Dorsolateral prefrontal cortex (tissue), 122 donors: ENCODE measurements at places on chromosomes 1 and 21.

GRCh38 chr1:85898861-85899260 lies 190.6 kb upstream of the ZNHIT6 start:
- no peak for DNase-seq

DNA sequence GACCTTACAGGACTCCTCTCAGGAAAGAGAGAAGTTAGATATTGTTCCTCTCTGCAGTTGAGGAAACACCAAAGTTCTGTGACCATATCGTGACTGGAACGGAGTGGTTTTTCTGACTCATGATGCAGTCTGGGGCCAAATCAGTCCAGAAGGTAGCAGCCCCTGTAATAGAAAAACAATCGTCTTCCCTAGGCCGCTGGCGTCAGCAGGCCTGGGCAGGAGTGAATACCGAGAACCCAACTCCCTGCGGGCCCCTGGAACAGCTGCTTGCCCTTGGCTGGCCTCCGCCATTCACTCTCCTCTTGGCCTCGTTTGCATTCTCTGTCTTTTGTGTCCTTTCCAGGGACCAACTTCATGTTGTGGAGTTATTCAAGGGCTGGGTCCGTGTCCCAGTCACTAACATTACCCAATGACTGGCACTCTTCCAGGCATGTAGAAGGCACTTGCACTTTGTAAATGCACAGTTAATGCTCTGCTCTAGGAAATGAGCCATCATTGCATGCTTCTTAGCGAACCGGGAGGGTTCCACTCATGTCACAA lies 10.9 kb upstream of the CD101 start:
- no peak for DNase-seq

GRCh38 chr1:83994111-83994510 lies 4.8 kb downstream of the TTLL7 start:
- no peak for DNase-seq

GRCh38 chr1:90417126-90417525 lies 300.0 kb downstream of the BARHL2 start:
- DNase-seq: no peak

DNA sequence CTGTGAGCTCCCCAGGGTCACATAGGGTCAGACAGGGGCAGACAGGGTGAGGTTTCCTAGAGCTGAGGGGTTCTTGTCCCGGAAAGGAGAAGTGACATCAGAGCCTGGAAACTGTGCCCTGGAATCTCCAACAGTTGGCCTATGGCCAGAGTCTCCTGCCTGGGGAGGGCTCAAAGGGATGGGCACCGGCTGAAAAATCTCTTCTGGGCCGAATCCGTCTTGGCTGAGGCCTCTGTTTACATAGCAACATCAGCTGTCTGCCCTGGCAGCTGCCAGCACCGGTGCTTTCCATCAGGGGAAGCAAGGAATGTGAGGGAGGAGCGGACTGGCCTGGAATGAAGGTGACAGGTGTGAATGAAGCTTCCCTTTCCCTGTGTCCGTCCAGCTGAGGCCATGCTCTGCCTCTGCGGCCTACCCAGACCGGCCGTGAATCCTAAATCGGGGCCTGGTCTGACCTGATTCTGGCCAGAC lies 30.7 kb downstream of the VASH2 start:
- no peak for DNase-seq
